CD4-positive, alpha-beta T cell treated with Interleukin-6 for 4 hours (primary cell): ENCODE measurements at places on chromosomes 6 and 20.
A peak's percentile ranks its signal among the peaks of the same experiment; 100 is the strongest.

DNA sequence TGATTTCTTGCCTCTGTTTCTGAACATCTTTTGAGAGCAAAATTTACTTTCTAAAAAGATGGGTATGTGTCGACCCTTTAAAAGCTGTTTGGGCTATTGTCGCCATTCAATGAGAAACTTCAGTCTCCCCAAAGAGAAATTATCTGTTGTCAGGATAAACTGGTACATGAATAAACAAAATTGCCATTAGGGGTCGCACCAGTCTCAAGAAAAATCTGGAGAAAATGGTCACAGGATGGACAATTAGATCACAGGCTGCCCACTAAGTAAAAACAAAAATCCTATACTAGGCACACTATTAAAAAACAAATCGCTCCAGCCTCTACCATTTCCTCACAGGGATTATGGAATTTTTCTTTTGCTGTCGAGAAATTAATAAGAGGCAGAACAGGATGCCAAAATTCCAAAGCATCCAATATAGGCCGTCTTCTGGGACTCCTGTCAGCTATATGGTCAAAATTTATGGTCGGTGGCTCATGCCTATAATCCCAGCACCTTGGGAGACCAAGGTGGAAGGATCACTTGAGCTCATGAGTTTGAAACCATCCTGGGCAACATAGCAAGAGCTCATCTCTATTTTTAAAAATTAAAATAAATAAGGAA, 5.5 kb upstream of the HLA-E start:
- peak; percentile 54 for DNase-seq

GRCh38 chr6:33008944-33009861, at the start of gene HLA-DOA:
Gene HLA-DOA, minus strand, starts transcription at chr6:33009591.
- DNase-seq, result peak; percentile 45

DNA sequence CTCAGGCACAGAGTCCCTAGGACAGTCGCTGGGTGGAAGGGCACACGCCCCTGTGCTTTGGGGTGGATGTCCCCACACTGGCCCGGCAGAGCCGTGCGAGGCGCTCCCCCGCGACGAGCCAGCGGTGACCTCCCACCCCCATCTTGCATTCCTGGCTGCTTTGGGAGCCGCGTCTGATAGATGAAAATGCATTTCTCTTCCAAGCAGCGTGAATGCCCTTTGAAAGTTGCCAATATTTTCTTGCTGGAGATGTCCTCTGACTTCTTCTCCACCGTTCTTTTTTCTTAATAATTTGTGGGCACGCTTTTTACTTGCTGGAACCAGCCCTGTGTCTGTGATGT, 29.9 kb downstream of the COL20A1 start:
- DNase-seq, result no peak

DNA sequence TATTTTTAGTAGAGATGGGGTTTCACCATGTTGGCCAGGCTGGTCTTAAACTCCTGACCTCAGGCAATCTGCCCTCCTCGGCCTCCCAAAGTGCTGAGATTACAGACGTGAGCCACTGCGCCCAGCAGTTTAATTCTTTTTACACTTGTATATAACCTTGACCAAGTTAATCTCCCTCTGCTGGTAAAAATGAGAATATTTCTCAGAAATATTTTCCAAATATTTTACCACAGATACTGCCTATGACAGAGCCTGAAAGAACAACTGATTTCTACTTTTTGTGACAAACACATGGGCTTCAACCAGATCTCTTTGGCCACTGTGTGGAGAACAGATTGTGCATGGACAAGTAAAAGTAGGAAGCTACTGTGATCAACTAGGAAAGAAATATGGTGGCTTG, 21.2 kb upstream of the NHSL1 start:
- no peak for DNase-seq

DNA sequence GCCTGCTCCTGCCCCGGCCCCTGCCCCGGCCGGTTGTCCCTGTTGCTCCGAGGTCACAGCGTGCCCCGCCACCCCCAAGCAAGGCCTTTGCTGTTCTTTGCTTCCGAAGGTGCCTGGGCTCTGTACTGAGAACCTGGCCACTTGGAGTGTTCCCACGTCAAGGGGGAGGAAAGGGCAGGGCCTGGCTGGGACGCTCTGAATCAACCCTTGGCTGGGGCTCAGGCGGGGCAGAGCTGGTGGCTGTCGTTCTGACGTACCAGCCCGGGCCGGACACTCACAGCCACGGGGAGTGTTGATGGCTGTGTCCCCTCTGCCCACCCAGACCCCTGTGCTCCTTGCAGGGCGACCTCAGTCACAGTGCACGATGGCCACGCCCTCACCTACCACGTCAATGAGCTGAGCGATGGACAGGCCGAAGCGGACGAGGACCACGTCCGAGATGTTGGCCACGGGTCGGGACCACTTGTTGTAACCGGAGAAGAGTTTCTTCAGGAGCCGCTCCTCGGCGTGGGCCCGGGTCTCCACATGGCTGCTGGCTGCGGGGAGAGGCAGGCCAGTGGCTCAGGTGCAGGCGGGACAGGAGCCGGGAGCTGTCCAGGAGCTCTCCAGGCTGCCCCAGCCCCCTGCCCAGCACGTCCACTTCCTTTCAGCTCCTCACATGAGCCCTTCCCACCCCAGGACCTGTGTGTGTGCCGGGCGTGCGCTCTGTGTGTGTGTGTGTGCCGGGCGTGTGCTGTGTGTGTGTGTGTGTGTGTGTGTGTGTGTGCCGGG, 1.8 kb downstream of the CHRNA4 start:
- no peak for DNase-seq

DNA sequence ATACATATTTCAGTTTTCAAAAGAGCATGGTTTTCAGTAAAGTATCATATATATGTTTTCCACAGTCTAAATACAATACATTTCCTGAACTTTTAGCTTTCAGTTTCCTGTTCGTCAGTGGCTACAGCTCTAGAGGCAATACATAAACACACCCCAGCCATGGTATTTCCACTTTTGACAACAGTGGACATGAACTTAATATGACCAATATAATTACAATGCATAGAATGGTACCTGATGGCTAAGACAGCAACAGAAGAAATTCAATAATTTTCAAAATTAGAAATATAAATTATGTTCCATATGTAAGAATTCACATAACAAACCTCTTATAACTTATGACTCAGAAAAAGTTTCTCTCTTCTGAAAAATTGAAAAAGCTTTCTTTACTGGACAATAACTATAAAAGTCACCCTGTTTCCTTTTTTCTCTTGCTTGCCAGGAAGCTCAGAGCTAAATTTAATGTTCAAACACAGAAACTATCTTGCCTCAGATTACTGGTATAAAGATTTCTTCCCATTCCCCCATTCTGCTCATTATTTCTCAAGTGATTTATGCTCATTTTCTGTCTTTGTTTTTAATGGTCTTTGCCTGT, 19.2 kb downstream of the FKBP5 start:
- no peak for DNase-seq

DNA sequence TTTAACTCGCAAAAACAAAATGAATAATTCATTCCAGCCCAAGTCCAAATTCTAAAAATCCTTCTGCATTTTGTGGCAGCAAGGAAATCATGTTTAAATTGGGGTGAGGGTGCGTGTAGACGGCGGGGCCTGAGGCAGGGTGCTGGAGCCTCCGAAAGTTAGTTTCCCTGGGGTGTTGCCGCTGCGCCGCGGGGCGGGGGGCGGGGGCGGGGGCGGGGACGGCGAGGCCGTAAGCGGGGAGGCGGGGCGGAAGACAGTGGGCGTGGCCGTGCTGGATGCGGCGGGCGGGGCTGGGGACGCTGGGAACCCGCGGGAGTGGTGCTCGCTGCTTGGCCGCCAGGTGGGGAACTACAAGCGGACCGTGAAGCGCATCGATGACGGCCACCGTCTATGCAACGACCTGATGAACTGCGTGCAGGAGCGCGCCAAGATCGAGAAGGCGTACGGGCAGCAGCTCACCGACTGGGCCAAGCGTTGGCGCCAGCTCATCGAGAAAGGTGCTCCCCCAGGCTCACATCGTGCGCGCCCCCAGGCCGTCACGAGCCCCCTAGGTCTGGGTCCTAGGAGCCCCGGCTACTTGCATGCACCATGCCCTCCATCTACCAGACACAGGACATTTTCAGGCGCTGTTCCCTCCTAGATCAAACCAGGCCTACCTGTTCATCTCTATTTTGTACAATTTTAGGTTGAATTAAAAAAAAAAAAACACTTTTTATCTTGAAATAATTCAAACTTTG, 29.0 kb downstream of the SPDEF start:
- DNase-seq, result peak; percentile 98

GRCh38 chr20:48962976-48963771, 41.7 kb downstream of the ARFGEF2 start:
- DNase-seq, result no peak

GRCh38 chr6:87059943-87060342, 35.0 kb downstream of the CGA start:
- DNase-seq, result no peak

GRCh38 chr6:76214546-76214945, 142.1 kb upstream of the IMPG1 start:
- DNase-seq, result no peak

DNA sequence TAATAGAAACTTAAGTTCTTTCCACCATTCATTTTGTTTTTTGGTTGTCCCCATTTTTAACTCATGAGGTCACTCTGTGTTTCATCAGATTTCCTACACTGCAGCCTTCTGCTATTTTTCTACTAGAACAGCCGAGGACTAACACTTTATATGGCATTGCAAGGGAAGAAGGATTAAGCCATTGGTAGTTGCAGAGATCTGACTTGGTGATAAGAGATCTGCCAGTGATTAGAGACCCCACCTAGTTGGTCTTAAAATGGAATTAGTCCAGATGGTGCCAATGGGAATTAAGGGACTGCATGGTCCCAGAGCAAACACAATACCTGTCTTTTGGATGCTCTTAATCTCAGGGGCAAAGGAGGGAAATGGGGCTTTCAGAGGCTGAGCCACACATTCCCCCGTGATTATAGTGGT, 125.5 kb upstream of the TMEM170B start:
- DNase-seq, result no peak

DNA sequence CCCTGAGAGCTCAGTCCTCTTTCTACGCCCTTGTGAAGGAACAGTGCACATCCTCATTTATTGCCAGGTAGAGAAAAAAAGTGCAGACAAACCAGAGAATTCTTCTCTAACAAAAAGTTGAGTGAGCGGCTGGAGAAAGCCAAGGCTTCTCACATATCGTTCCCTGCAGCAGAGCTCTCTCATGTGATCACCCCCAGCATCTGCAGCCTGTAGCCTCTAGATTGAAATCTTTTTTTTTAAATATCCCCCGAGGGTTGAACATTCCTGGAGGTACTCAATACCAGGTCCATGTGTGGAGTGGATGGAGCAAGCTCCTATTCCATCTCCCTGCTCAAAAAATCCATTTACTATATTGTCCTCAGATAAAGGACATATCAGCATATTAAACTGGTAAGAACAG, 22.9 kb upstream of the ZNF133 start:
- no peak for DNase-seq

- DNase-seq, result no peak
These were observed 15.0 kb downstream of the TRAPPC3L start for GRCh38 chr6:116530436-116530835.

GRCh38 chr20:44586289-44586911, 4.0 kb downstream of the PKIG start:
- DNase-seq, result no peak

DNA sequence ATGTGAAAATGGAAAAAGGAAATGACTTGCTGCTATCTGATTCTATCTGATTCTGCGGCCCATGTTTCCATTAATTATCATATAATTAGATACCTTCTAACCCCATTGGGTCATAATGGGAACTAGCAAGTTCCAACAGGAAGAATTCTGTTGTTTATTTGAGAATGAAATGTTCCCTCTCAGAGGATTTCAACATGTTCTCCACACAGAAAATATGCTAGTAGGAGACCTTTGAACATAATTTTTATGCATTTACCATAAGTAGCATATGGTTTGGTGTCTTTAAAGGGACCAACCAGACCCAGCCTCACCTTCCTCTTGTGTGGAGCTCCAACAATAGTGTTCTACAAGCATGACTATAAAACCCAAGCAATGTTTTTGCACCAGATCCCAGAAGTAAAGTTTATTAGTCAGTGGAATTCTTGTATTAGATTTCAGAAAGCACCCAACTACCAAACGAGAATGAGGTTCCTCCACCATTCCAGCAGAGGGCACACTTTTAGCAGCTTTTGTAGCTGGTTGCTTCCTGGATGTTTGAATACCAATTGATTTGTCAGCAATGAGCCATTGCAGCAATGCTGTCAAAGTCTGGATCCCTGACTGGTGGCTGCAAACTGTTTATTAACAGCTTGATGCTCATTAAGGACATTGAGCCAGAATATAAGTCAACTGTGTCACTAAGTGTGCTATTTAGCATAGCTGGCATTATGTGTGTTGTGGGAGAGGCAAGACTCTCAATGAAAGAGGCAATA, 143.6 kb upstream of the GJE1 start:
- peak; percentile 3 for DNase-seq

GRCh38 chr6:151738267-151738666, 69.2 kb upstream of the ESR1 start:
- no peak for DNase-seq

DNA sequence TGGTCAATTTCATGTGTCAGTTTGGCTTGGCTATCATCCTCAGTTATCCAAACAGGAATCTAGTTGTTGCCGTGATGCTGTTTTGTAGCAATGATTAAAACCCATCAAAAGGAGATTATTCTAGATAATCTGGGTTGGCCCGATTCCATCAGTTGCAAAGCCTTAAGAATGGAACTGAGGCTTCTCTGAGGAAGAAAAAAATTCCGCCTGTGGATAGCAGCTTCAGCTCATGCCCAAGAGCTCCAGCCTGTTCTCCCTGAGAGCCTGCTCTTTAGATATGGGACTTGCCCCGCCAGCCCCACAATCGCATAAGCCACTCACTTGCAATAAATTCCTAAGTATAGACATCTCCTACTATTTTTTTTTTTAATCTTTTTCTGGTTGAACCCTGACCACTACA, 61.5 kb downstream of the SEL1L2 start:
- DNase-seq, result no peak

GRCh38 chr6:134732763-134733162, 217.1 kb downstream of the ALDH8A1 start:
- no peak for DNase-seq

GRCh38 chr6:90106449-90106848, 190.2 kb downstream of the BACH2 start:
- no peak for DNase-seq

GRCh38 chr6:38943964-38944363, 104.6 kb upstream of the GLP1R start:
- no peak for DNase-seq

DNA sequence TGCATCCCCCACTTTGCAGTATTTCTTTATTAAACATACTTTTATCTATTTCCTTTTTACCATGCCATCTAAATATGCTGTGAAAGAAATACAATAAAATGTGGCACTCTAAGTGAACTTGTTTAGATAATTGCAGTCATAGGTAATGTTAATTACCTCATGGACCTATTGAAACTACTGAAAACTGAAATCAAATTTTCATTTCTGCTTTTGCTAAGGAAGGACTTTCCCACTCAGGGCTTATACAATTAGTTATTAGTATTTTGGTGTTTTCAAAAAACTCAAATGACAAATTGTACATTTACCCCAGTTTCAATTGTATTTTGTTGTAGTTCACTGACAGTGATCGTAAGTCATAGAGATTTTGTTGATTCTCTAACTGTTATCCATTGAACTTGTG, 88.4 kb downstream of the ID4 start:
- DNase-seq, result no peak

GRCh38 chr6:163232015-163232523, 182.4 kb upstream of the QKI start:
- no peak for DNase-seq
